ENCODE measurements at places on chromosomes 12 and 14. TPM values are rescaled to one million over a fixed set of nuclear protein-coding genes. Genes with fewer than 3 reads are reported as not detected.

- no peaks in the 10 kb centered on the region for H3K27me3 ChIP-seq
- H3K27ac ChIP-seq = no peak overlapping the region
- no peak for DNase-seq
- H3K4me1 ChIP-seq = no peaks in the 10 kb centered on the region
- no peaks in the 10 kb centered on the region for H3K36me3 ChIP-seq
Measured at GRCh38 chr14:93281937-93282336, 50.9 kb downstream of the BTBD7 start.

GRCh38 chr12:98456041-98456440 lies 59.3 kb upstream of the TMPO start:
- peaks cover 10% of the 10 kb centered on the region for H3K4me1 ChIP-seq
- DNase-seq = no peak
- no peak overlapping the region for H3K27ac ChIP-seq
- H3K36me3 ChIP-seq = no peaks in the 10 kb centered on the region
- peaks cover 14% of the 10 kb centered on the region for H3K27me3 ChIP-seq

The CCDC92 gene
- 16.2 TPM for total RNA-seq

The DNAI7 gene
- total RNA-seq = not detected

DNA sequence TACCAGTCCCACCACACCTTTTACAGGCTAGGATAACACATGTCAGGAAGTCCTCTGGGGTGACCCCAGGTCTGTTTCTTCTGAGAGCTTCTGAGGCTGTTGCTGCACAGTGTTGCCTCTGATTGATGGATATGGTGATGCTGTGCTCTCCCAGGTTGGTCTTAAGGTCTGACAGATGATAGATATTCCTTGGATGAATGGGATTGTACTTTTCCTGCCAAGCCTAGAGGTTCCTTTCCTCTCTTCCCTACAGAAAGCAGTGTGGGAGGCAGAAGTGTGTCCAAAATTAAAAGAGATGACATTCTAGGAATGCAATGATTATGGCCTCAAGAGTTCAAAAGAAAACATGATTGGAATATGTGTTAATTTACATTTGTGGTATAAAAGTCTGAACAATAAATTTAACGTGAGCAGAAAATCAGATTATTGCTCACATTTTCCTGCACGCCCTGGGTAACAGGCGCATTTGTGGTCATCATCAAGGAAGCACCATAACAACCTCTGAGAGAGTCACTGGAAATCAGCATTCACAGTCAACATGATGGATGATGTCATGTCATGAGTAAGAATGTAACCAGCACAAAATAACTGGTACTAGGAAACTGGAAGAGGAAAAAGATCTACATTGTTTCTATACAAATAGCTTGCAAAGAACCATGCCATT lies 73.7 kb downstream of the BBS10 start:
- no peak overlapping the region for H3K27ac ChIP-seq
- H3K4me1 ChIP-seq = no peaks in the 10 kb centered on the region
- DNase-seq = no peak
- H3K27me3 ChIP-seq = no peaks in the 10 kb centered on the region
- H3K4me3 ChIP-seq = no peak overlapping the region

DNA sequence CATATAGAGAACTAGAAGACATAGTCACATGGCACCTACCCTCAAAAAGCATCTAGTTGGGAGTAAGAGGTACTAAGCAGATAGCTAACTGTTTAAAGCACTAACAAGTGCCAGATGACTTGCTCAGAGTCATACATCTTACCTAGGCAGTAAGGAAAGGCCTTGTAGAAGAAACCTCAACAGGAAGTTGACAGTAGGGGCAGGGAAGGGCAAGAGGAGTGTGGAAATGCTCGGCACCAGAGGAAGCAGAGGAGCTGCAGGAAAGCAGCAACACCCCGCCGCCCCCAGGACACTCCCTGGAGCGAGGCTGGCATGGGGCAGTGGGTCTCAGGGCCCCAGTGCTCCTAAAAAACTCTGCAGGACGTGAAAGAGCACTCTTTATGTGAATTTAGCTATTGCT lies 92.9 kb downstream of the PPP2R5C start:
- no peak for DNase-seq
- peaks cover 31% of the 10 kb centered on the region for H3K36me3 ChIP-seq
- no peaks in the 10 kb centered on the region for H3K27me3 ChIP-seq
- H3K4me3 ChIP-seq = no peak overlapping the region

The BICDL1 gene
- total RNA-seq = 24.4 TPM

- H3K27ac ChIP-seq = no peak overlapping the region
- H3K36me3 ChIP-seq = no peaks in the 10 kb centered on the region
- H3K27me3 ChIP-seq = no peaks in the 10 kb centered on the region
- no peak for DNase-seq
- no peak overlapping the region for H3K4me3 ChIP-seq
Measured at GRCh38 chr12:107374161-107374840, 281.0 kb upstream of the CRY1 start.

Measured in esophagus squamous epithelium (tissue), 5 donors.